NCI-H69 (cell line): ENCODE measurements at places on chromosomes 4 and X.

DNA sequence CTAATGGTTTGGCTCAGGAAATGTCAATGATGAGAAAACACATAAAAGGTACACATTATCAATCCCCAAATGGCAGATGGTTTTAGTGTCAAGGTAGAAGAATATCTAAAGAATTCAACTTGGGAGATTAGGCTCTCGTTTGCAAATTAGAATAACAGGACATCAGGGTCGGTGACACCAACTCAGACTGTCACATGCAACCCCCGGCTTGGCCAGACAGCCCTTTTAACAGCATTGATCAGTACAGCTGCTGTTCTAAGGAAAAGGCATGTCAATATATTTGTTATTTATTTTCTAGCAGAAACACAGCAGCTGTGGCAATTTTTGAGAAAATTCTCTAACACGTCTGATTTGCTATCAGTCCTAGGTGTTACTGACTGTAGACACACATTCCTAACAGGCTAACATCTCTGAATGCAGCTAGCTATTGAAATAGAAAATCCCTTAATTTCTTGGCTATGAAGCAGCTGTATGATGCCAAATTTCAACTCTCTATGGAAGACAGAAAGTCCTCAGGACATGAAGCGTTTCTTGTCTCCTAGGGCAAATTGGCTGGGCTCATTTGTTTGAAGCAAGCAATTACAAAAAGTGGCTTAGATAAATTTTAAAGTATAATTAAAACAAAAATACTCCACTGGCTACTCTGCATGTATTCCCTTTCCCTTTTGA, 269.0 kb upstream of the CXXC4 start:
- no peak for DNase-seq

GRCh38 chr4:111204797-111205196, 581.9 kb upstream of the PITX2 start:
- DNase-seq: no peak

DNA sequence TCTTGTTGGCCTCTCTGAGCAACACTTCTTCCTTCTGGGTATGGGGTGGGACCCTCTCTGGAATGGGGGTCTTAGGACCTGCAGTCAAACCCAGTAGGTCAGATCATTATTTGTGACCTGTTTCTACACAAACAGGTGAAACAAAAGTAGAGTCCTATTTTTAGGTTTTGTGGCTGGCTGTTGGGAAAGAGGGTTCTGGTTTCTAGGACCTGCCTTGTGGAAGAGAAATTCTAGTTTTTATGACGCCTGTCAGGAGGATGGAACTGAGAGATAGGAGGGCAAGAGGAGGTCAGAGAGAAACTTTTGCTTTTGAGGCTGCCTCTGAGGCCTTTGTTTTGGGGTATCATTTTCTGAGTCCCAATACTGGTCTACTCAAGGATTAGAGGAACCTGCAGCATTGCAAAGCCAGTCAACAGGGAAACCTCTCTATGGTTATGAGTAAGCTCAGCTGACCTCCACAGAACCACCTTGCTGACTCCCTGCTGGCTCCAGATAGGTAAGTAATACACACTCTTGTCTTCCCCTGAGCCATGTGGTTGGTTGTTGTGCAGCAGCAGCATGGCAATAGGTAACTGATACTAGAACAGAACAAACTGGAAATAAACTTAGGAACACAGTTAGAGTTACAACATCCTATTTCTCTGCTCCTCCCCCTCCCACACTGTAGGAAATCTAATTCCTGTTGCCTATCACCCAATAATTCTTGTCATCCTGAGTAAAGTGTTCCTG, 114.7 kb upstream of the VCX3B start:
- DNase-seq: no peak

GRCh38 chr4:10590896-10591295, 93.7 kb downstream of the CLNK start:
- DNase-seq: no peak

- peak; percentile 31 for DNase-seq
Measured at GRCh38 chrX:39869846-39870601, 227.7 kb downstream of the BCOR start.

DNA sequence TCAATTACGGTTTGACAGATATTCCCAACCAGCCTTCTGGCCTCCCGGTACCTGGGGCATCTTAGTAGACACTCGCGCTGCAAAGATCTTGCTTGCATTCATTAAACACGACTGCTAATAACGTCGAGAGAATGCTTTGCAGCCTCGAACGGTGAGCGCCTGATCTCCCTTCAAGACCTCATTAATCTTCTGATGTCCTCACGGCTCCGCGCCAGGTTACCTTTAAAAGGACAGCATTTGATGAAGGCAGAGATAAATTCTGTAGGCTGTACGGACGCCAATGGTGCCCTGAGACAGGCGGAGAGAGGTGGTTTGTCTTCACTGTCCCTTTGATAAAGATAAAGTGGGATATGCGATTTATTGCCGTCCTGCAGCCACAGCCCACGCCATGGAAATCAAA, 64.2 kb downstream of the SHOX start:
- DNase-seq: no peak

GRCh38 chr4:108651014-108651791, 804 bp downstream of the OSTC start:
- DNase-seq: peak; percentile 4

DNA sequence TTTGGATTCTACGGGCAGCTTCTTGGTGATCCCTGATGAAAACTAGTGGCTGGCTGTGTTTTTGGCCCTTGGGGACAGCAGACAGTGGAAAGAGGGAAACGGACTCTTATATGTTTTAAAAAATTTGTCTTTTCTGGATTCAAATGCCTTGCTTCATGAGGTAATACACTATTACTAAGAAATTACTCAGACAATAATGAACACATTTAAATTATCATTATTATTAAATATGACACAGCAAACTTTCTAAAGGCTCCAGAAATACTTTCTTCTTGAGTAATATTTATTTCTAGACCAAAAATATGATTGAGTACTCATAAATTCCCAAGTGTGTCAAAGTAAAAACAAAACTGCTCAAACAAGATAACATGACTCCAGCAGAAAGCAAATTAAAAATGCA, 520.7 kb upstream of the AADAT start:
- DNase-seq: no peak

DNA sequence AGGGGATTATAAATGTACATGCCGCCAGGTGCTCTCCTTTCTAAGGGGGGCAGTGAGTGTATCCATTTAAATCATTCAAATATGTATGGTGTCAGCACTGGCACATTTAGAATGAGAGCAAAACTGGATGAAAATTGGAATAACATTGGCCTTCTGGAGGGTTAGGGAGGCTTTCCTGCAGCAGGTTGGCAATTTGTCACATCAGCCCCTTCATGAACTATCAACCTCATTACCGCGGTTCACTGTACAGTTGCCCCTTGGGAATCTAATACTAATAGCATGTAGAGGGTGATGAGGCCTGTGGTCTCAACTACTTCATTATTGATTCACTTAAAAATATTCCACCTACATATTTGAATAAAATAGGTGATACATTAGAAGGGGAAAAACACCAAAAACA, 117.9 kb downstream of the PDHA2 start:
- no peak for DNase-seq

DNA sequence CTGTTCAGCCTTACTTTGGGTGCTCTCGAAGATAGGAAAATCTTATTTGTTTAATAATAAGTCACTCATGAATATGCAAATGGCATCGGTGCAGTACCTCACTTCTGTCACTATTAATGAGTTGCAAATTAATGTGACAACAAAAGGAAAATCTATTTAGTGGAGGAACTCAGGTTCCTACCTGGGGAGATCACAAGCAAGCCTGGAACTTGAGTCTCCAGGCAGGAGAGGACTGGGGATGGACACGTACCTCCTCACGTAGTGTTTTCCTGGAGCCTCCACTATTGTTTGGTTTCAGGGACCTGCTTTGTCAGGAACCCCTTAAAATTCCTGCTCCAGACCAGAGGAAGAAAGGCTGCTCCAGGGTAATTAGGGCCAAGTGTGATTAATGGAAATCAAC, 82.1 kb downstream of the BCOR start:
- DNase-seq: no peak

DNA sequence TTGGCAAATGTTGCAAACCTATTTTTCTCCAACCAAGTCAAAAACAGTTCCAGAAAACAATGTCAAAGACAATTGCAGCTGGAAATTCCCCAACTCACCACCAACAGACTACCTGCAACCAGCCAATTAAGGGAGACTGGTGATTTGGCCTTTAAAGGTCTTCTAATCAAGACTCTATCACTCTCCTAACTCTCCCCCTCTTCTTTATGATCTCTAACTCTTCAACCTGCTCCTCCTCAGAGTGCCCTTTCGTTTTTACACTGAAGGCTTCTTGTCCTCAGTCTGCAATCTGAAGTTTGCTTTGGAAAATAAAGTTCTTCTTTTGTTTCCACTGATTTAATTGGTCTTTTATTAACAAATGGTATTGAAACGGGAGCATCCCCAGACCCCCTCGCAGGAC, 203.9 kb downstream of the TECRL start:
- no peak for DNase-seq

DNA sequence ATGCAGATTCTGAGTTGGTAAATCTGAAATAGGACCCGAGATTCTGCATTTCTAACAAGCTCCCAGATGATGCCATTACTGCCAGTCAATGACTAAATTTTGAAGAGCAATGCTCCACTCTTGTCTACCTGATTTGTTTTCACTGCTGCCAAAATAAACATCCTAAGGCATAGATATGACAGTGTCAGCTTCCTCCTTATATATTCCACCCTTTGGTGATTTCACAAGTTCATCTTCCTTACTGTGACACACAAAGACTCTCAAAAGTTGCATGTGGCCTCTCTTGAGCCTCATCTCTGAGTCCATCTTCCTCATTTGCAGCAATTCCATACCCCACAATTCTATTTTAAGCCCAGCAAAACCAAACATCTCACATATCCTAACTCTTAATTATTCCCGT, 110.9 kb downstream of the FBXW7 start:
- DNase-seq: no peak

DNA sequence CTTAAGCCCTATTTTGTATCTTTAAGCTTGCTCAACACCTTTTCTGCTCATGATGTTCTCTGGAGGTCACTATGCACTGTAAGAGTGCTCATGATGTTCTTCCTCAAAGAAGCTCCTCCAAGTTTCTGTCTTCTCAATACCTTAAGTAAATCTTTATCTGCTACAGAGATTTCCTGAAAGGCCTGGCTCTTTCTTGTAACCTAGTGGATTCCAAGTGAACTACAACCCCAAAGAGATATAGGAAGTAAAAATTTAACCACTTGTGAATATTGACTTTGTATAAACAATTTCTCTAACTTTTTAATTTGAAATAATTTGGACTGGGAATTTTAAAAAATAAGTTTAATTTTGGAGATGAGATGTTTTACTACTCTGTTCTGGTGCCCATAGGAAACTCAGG, 39.3 kb upstream of the XK start:
- DNase-seq: no peak

DNA sequence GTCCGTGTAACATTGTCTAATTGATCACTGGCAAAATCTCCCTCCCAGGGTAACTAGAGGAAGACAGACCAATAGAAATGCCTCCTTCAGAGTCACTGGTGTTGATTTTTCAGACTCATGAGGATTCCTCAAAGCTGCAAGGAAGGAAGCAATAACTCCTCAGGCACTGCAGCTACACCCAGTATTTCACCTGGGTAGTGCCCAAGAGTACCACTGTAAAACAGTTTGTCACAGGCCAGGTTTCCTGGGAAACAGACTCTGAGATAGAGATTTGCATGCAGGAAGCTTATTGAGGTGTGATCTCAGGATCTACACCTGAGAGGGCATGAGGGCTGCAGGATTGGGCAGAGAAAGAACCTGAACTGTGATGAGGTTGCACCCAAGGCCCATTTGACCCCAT, 240.7 kb upstream of the ATP6AP2 start:
- DNase-seq: peak; percentile 5

- DNase-seq: no peak
Measured at GRCh38 chr4:167642250-167642649, 408.0 kb upstream of the SPOCK3 start.

DNA sequence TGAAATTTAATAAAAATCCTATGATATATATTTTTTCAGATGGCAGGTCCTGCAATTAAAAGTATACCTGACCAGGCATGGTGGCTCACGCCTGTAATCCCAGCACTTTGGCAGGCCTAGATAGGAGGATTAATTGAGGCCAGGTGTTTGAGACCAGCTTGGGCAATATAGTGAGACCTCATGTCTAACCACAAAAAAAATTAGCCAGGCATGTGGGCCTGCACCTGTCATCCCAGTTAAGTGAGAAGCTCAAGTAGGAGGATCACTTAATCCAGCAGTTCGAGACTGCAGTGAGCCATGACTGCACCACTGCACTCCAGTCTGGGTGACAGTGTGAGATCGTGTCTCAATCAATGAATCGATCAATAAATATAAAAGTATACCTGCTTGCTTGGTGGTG, 2.5 kb downstream of the OCIAD2 start:
- peak; percentile 47 for DNase-seq

GRCh38 chr4:98343626-98344025, 82.4 kb downstream of the RAP1GDS1 start:
- no peak for DNase-seq

DNA sequence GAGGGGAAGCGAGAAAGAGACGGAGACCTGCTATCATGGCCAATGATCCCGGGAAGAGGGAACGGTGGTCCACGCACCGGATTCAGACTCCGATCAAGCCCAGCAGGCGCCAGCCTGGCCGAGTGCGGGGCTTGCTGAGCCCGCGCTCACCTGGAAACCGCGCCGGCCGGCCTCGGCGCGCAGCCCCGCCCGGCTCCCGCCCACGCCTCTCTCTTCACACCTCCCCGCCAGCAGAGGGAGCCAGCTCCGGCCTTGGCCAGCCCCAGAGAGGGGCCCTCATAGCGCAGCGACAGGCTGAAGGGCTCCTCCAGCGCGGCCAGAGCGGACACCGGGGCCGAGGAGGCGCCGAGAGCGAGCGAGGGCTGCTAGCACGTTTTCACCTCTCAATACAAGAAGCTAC, 36.8 kb upstream of the SPANXN2 start:
- no peak for DNase-seq

DNA sequence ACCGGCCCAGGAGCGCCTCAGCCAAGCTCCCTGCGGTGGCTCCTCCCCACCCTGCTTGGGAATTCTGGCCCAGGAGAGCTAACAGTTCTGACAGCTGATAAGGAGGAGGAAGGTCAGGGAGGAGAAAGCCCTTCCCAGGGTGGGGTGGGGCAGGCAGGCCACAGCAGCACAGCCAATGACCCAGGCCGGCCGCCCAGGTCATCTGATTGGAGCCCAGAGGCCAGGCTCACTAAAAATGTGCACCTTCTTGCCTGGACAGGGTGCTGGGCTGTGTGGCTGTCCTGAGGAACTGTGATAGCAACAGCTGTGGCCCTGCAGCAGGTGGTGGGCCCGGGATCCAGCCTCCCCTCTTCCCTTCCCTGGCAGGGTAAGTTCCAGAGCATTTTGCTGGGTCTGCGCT, 17.2 kb upstream of the SH3TC1 start:
- no peak for DNase-seq
